Calu3 (cell line): ENCODE measurements at places on chromosomes 7 and 10.

GRCh38 chr10:95335933-95336699 is 45.3 kb upstream of the PDLIM1 start:
- no peak for DNase-seq

- DNase-seq, result no peak
Observed at GRCh38 chr10:86366902-86367151, 232 bp upstream of the GRID1 start.

DNA sequence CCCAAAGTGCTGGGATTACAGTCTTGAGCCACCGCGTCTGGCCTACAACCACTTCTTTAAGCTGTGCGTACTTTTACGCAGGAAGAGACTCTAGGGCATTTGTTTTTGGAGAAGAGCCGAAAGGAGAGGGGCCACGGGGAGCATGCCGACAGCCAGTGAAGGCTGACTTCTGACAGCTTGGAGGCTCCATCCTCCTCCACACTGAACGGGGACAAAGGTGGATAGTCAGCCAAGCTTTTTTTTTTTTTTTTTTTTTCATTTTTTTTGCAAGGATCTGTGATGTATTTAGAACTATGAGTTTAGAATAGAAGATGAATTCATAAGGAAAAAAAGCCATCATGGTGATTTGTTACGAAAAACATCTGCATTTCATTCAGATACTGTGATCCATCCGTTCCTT is 221.7 kb downstream of the ARHGAP21 start:
- no peak for DNase-seq

- DNase-seq, result no peak
Observed at GRCh38 chr10:27857616-27858015, 112.0 kb upstream of the MKX start.

- DNase-seq, result no peak
Observed at GRCh38 chr10:79405221-79405994, 40.0 kb downstream of the ZCCHC24 start.
